NCI-H526 treated with DMSO at 0.1 percent for 48 hours (cell line): ENCODE measurements at places on chromosomes 1 and 21.

DNA sequence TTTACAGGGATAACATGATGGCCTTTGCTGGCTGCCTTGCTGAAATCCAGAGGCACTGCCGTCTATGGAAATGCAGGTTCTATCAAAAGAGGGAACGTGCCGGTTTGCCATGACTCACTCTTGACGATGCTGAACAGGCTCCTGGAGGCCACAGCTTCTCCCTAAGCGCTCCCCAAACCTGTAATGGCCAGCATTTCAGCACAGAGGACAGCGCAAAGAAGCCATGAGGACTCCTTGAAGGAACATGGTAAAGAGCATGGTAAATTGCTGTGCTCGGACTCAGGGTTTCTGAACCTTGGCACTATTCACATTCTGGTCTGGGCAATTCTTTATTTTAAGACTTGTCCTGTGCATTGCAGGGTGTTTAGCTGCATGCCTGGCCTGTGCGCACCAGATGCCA is 217.5 kb downstream of the CAMTA1 start:
- DNase-seq, result no peak

GRCh38 chr1:220769205-220769604 is 17.5 kb upstream of the MTARC1 start:
- no peak for DNase-seq

- no peak for DNase-seq
Observed at GRCh38 chr1:14064649-14065442, 364.9 kb downstream of the PRDM2 start.

GRCh38 chr1:64659478-64660138 is 85.3 kb upstream of the RAVER2 start:
- DNase-seq, result no peak

DNA sequence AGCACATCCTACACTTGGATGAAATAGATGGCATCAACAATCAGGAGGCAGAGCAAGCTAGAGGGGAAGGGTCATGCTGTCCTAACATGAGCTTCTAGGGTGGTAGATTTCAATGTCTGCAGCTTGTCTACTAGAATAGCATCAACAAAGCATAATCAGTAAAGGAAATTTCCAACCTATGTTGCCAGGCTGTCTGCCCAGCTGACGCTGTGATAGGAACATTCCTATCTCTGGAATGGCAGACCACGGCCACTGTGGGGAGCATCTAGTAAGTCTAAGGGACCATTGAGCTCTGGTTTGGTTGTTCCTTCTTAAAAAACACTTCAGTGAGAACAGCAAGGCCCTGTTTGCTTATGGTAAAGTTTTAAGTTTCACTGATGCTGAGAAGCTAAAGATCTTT is 206.8 kb downstream of the PAPPA2 start:
- no peak for DNase-seq

DNA sequence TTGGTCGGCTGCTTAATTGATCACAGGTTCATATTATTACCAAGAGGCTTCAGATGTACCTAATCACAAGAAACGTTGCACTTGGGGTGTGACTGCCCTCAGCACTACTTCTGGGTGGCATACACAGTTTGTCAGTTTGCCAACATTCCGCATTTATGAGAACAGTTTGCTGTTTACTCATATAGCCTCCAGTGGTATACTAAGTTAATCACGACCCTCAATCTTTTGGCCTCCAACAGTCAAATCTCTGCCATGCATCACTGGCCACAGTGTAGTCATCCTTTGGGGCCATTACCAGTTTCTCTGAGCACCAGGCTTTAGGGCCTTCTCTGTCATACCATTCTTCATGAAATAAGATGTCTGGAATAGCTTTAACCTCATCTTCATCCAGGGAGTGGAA is 62.8 kb upstream of the BCL9 start:
- no peak for DNase-seq

- no peak for DNase-seq
Observed at GRCh38 chr1:52907068-52907811, 14.3 kb downstream of the ECHDC2 start.

DNA sequence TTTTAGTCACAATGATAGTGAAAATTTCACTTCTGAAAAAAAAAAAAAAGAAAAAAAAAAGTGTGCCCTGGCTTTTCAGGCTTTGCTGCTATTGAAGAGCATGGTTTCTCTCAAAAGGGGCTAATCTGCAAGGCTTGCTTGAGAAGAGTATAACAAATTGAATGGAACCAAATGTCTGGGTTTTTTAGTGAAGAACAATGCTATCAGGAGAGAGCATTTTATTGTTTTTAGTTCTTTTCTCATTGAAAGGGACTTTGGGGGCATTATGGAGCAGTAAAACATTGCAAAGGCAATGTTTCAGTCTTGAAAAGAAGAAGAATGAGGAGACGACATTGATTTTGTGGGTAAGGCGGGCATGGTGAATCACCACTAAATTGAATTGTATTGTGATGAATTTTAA is 28.2 kb downstream of the VCAM1 start:
- no peak for DNase-seq

- no peak for DNase-seq
Observed at GRCh38 chr1:71766748-71767147, 515.6 kb downstream of the NEGR1 start.

GRCh38 chr1:29630756-29631155 is 394.4 kb downstream of the PTPRU start:
- DNase-seq, result no peak

GRCh38 chr1:5856246-5856815 is 135.9 kb downstream of the NPHP4 start:
- no peak for DNase-seq

DNA sequence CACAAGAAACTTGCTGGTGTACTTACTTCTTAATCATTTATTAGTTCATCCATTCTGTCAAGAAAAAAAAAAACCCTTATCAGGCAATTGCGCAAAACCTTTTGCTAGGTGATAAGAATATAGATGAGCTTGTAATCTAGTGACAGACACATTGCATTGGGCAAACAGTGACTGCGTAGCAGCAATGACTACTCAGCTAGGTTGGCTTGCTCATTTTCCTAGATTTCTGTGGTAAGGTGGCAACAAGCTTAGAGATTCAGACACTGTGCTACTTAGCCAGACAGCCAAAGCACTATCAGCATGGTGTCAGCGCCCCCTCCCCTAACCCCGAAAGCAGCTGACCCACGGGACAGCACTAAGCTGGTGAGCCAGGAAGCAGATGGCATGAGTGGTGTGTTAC is 203.1 kb downstream of the BARHL2 start:
- DNase-seq, result no peak

DNA sequence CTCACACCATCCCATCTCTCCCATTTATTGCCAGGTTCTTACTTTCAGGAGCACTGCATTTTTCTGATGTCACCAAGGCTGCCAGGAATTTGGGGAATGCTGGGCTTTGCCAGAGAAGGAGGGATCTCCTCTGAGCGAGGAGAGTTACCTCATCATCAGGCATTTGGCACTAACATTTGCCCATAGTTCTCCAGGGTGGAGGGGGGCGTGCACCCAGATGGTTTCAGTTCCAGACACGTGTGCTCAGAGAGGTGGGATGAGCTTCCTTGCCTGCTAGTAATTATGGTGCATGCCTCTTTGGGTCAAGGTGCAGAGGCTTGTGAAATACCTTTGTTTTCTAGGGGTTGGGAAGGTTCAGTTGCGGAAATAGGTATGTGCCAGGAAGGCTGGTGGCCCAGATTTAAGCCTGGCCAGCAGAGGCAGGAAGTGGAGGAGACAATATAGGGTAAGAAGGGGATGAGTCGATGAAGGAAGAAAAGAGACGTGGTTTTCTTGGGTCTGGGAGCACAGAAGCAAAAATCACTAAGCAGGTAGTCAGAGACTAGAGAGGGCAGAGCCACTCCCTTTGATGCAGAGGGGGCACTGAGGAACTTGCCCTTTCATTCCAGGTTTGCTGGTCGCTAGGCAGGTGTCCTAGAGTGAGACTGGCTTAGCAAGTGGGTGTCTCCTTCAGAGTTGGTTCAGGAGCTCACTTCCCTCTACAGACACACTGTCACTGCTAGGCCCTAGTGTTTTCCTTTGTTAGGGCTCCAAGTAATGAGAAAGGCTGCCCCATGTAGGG is 7.2 kb downstream of the TUFT1 start:
- no peak for DNase-seq

- no peak for DNase-seq
Observed at GRCh38 chr1:6942990-6943389, 157.7 kb downstream of the CAMTA1 start.
